ENCODE measurements at places on chromosomes 3 and 15.

DNA sequence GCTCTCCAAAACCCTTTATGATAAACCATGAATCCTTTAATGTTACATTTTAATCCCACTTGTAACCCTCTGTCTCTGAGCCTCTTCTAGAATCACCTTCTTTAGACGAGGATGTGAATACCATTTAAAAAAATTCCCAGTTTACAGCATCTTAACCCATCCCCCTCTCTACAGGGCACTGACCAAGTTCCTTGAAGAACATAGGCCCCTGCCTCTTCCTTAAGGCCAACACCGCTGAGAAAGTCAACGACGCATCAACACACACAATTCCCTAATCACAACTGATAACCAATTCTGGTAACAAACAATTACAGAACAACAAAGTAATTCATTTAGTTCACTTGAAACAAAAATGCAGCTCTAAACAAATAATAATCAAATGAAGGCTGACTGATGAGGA is 130.3 kb downstream of the DLG1 start:
- DNase-seq: no peak

DNA sequence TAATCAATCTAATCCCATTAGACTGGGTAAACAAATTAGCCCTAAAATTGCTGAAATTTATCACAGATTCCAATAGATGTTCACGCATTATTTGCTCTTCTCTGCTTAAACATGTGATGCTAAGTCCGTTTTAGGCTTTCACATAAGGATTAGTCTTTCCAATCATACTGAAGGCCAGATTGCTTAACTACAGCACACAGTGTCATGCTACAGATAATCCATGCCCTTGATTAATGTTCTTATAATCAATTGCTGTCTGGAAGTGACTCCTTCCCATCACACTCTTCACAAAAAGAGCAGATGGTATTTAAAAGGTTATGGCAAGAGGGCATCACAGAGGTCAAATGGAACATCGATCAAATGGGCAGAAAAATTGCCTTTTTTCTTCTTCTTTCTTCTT is 471.5 kb upstream of the ROBO1 start:
- no peak for DNase-seq

DNA sequence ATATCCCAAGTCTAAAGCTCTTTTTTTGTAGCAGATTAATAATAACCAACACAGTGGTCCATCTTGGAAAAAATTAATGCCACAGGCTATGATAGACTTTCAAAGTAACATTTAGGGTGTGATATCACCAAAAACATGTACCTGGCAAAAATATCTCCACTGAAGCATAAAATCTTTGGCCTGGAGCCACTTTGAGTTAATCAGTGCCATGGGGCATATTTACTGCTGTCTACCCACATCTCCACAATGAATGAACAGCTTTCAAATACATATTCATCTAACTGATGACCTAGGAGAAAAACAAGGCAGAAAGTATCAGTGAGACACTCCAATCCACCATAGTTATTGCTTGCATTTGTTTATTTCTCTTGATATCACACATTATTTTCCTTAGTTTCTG is 296.0 kb upstream of the MDFIC2 start:
- no peak for DNase-seq

DNA sequence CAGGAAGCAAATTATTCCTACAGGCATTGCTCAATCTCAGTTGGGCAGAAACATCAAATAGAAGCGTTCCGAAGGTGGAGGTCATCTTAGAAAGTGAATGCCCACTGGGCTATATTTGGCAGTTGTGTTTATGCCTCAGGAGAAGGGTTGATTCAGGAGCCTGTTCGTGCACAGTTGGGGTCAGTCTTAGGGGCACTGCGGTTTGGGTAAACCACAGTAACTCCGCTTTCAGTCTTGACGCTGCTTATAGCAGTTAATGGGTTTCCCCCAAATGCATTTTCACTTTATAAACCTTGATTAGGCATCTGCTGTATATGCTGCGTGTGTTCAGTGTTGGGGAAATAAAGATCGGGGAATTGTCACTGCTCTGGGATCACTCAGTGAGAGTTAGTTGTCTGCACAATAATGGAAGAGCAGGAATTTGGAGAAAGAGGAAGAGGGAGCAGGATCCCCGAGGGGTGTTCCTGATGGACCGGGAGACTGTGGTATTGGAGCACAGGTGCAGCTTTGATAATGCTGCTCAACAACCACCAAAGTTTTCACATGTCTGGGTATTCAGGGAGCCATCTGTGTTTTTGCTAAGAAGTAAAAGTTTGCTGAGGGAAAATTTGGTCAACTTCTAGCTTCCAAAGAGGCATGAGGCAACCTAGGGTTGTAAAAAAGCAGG is 124.3 kb upstream of the EIF1B start:
- DNase-seq: no peak

DNA sequence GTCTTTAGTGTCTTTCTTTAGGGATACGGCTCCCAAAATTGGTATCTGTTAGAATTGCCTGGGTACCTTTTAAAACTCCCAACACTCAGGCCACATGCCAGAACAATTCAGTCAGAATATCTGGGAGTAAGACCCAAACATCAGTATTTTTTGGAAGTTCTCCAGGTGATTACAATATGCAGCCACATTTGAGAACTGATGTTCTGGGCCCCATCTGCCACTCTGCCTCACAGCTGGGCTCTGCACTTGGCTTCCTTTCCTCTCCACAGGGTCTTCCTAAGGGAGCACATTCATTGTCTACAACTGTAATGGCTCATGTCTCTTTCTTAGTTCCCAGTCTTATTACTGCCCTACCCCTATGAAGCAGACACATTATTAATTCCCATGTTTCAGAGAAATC is 394.5 kb downstream of the MFSD1 start:
- no peak for DNase-seq

DNA sequence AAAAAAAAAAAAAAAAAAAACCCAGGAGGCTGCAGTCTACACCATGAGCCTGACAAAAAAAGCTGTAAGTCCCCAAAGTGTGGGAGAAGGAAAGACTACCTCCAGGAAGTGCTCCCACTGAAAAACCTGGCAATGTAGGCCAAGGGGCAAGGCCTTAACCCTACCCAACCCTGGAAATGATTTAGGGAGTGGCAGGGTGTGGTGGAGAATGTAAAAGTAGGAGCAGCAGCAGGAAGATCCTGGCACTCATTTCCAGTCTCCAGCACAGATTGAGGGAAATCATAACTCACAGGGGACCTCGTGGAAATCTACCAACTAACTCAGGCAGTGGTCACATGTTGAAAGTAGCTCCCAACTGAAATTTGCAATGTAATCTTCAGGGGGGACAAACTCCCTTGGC is 839.5 kb downstream of the EPHA3 start:
- no peak for DNase-seq

- DNase-seq: no peak
Measured at GRCh38 chr3:99902091-99902490, 84.4 kb downstream of the CMSS1 start.

DNA sequence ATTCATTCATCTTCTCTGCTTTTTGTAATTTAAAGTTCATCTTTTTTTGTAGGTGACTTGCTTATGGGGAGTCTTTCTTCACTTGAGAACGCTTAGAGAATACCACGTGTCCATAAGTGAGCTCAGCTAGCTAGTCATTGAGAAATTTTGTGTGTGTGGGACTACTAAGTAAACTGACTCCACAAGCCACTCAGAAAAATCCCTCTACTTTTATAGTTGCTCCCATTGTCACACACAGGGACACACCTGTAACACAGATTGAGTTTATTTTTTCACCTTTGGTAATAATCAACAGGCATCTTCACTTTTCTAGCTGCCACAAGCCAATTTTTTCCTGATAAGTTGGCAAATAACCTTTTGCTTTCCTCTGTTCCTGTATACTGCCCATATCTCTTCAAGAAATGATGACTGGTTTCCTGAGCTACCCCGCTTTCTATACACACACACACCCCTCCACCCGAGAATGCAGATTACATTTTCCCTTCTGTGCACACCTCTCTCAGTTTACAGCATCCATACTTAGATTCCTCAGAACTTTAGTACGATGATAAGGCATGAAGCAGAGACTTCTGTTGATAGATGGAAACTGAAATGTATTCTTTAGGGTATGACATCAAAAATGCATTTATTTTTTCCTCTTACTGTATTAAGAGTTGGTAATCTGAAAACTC is 4.6 kb downstream of the TSC22D2 start:
- DNase-seq: no peak

GRCh38 chr3:123818921-123819429 is 65.2 kb downstream of the MYLK start:
- no peak for DNase-seq

DNA sequence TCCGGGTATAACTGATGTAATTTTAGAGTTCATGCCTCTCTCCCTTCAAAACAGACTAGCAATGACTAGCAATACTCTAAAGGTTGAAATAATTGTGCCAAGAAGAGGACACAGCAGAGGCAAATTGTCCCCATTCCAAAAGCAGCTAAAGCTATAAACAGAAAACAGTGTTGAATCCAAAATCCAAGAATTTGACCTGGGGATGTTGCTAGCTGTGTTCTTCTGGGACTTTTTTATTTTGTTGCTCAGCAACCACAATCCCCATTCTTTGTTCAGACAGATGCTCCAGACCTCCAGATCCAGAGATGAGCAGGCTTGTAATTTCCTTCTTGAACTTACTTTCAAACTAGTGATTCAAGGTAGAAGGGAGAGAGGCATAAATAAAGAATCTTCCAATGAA is 191.5 kb downstream of the FOXB1 start:
- DNase-seq: no peak

GRCh38 chr15:98123834-98124233 is 163.3 kb downstream of the ARRDC4 start:
- no peak for DNase-seq

GRCh38 chr3:117898722-117899522 is 1135.7 kb downstream of the IGSF11 start:
- DNase-seq: no peak

GRCh38 chr3:107600780-107601179 is 78.0 kb downstream of the BBX start:
- DNase-seq: no peak

- DNase-seq: no peak
Measured at GRCh38 chr3:36575241-36575640, 189.1 kb downstream of the DCLK3 start.

DNA sequence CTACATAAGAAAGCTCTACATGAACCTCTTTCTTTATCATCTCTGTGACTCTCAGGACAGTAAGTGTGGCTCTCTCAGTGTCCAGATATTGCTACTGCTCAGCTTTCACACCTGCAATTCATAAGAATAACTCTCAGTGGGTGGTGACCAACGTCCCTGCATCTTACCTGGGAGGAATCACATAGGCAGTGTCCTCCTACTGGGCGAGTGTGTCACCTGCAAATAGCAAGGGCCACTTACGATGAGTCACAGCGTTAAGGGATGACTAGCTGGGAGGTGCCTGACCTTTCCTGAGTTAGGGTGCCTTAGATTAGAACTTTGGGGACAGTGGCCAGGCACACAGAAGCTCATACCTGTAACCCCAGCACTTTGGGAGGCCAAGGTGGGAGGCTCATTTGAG is 90.8 kb upstream of the C3orf80 start:
- no peak for DNase-seq

DNA sequence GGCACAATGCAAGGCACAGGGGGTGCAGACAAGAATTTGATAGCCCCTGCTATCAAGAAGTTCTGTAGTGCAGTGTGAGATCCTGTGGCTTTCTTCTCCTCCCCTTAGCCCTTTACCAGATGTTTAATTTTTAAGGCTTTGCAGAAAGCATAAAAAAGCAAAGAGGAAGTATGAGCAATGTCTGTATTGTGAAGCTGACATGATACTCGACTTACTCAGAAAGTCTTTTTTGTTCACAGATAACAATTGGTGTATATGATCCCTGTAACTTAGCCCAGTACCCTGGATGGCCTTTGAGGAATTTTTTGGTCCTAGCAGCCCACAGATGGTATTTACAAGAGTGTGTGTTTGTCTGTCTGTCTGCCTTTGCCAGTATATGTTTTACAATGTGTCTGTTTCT is 58.9 kb downstream of the ATG7 start:
- DNase-seq: no peak

DNA sequence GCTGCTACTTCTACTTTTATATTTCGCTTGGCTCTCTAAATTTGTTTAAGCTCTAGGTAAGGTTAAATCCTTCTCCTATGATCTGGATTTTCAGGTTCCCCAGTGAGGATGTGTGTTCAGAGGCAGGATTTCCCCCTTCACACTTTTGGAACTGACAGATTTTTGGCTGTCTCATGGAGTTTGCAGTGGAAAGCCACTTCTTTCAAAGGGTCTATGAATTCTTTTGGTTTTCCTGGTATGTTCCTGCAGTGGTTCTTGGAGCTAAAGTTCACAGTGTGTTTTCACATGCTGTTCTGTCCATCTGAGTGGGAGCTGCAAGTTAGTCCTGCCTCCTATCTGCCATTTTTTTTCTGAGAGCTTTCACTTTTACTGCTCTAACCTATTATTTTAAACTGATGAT is 21.6 kb upstream of the TIGIT start:
- no peak for DNase-seq

- peak; percentile 57 for DNase-seq
Measured at GRCh38 chr3:186360779-186361178, 1.3 kb downstream of the DGKG start.

DNA sequence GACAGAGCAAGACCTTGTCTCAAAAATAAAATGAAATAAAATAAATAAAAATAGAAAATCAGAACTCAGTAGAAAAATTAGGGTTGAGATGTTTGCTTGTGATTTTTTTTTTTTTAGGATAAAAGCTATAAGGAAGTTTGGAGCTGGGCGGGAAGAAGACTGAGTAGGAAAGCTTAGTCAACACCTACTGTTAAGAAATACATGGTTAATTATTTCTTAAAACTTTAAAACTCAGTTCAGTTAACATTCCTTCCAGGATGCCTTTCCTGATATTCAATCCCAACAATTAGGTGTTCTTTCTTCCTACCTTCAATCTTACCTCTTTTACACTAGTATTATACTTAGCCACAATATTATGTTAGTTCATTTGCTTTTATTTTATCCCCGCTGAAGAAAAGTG is 246.2 kb downstream of the LSAMP start:
- no peak for DNase-seq

- DNase-seq: no peak
Measured at GRCh38 chr3:14404186-14404585, 1.8 kb downstream of the SLC6A6 start.

DNA sequence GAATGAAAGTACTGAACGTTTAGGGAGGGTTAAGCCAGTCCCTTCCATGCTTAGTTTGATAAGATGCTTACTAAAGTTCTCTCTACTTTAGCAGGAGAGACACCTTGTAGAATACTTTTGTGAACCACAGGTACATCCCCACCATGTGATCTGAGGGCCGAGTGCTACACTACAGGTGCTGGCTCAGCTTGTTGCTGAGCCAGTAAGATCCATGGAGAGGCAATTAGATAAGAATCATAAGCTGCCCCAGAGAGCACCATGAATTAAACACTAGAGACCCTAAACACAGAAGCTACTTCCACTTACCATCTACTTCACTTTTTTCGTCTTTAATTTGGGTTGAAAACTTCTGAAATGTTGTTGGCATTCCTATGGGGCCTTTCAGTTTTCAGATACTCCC is 70.5 kb upstream of the GOLGA8B start:
- no peak for DNase-seq

All from C1 segment of cervical spinal cord (tissue), 14 donors.